ENCODE measurements at places on chromosomes 16 and 17.

DNA sequence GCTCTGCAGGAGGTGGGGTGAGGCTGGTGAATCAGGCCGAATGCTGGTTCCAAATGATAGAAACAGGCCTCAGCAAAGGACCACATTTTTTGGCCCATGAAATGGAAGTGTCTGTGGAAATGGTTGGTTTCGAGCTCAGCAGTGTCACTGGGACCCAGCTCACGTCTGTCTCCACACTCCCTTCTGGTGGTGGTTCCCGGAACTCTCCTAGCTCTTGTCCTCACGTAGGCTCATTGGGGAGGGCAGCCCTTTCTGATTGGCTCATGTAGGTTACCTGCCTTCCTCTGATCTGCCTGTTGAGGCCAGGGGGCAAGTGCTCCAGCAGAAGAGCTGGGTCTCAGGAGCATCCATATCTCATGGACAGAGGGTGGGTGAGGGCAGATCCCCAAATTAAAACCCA, 4.0 kb downstream of the ALG1 start:
- DNase-seq = no peak

GRCh38 chr17:77795685-77796084, 162.8 kb upstream of the TNRC6C start:
- DNase-seq = no peak

DNA sequence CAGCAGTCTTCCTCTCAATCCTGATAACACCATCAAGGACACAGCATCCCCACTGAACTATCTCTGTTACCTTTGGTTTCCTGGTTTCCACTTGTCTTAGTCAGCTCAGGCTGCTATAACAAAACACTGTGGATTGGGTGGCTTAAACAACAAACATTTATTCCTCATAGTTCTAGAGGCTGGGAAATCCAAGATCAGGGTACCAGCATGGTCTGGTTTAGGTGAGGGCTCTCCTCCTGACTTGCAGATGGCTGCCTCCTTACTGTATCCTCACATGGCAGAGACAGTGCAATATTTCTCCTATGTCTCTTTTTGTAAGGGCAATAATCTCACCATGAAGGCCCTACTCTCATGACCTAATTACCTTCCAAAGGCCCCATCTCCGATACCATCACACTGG, 103.2 kb upstream of the AXIN2 start:
- no peak for DNase-seq

GRCh38 chr17:72361892-72362291, 241.1 kb downstream of the SOX9 start:
- no peak for DNase-seq

- no peak for DNase-seq
Observed at GRCh38 chr17:72244494-72244893, 123.7 kb downstream of the SOX9 start.

DNA sequence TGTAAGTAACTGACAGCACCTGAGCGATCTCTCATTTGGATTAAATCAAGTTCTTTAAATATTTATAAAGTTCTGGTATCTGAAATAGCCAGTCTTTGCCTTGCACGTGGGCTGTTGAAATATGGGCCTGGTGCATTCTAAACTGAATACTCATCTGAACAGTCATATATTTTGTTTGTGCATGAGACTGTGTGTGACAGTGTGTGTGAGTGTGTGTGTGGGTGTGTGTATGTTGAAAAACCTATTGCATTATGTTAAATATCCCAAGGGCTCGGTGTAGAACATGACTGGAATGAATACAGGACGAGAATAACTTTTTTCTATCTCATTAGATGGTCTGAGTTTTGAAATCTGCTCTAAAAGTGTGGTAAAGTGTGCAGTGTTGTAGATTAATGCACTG, 82.4 kb upstream of the TOX3 start:
- DNase-seq = no peak

- DNase-seq = no peak
Observed at GRCh38 chr17:76048025-76048605, 21.0 kb upstream of the EVPL start.

DNA sequence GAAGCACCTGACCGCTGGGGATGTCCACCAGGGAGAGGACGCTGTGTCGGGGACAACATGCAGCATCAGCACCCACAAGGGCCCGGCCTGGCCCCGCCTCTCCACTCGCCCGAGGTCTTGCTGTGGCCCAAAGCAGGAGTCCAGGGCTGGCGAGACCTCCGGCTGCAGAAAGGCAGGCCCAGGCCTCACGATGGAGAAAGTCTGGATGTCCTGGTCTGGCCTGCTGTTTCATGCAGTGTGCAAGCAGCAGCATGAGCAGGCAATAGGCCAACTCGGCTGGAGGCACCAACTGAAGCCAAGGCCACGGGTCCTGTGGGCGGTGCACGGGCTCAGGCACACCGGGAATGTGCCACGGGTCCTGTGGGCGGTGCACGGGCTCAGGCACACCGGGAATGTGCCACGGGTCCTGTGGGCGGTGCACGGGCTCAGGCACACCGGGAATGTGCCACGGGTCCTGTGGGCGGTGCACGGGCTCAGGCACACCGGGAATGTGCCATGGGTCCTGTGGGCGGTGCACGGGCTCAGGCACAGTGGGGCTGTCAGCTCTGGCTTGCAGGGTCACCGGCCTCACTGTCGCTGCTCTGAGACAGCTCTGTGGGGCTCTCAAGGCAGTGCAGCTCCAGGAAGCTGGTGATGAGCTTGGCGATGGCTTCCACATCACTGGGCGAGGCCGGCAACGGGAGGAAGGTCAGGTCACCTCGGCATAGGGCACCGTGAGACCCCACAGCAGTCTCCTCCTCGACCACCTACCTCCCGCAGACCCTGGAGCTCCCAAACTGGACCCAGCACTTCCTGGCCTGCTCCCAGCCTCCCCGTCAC, 6.9 kb downstream of the CYBC1 start:
- no peak for DNase-seq

DNA sequence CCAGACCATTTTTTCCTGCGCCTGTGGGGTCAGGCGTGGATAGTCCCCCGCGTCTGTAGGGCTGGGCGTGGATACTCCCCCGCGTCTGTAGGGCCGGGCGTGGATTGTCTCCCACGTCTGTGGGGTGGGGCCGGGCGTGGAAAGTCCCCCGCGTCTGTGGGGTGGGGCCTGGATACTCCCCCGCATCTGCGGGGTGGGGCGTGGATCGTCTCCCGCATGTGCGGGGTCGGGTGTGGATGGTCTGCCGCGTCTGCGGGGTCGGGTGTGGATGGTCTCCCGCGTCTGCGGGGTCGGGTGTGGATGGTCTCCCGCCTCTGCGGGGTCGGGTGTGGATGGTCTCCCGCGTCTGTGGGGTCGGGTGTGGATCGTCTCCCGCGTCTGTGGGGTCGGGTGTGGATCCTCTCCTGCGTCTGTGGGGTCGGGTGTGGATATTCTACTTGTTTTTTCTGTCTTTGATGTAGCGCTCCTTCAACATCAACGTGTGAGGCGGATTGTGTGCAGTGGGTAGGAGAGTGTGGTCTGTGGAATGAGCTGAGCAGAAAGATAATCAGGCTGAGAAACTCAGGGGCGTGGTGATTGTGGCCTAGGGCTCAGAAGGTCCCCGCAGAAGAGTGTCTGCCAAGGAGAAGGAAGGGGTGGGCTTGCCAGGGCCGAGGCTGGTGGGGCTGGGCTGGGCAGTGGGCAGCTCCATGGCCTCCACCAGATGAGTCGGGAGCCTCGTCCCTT, 3.2 kb downstream of the GNPTG start:
- DNase-seq = no peak

- DNase-seq = no peak
Observed at GRCh38 chr16:12516621-12517309, 286.9 kb downstream of the CPPED1 start.

DNA sequence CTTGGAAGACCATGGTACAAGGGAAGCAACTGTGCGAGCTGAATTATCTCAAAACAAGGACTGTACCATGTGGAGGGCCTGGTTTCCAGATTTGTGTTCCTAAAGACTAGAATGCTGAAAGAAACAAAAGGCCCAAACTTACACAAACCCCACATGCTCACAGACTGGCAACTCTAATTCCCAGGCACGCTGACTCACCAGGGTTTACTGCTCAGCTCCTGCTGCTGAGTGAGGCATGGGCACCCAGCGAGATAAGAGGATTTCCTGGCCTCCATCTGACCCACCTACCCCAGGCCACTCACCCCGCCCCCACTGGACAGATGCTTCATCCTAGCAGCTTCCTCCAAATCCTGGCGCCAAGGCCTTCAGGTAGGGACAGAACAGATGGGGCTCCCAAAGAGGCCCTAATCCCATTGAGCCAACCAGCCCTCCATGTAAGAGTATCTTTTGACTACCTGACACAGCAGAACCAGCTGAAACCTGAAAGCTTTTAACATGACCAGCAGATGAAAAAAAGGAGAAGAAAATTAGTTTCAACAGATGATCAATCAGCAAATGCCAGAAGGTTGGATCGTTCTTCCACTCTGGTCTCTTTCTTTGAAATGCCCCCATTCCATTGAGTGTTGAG, 33.9 kb downstream of the DCUN1D3 start:
- peak; percentile 69 for DNase-seq

GRCh38 chr17:59466946-59467801, 98.2 kb upstream of the DHX40 start:
- DNase-seq = no peak

DNA sequence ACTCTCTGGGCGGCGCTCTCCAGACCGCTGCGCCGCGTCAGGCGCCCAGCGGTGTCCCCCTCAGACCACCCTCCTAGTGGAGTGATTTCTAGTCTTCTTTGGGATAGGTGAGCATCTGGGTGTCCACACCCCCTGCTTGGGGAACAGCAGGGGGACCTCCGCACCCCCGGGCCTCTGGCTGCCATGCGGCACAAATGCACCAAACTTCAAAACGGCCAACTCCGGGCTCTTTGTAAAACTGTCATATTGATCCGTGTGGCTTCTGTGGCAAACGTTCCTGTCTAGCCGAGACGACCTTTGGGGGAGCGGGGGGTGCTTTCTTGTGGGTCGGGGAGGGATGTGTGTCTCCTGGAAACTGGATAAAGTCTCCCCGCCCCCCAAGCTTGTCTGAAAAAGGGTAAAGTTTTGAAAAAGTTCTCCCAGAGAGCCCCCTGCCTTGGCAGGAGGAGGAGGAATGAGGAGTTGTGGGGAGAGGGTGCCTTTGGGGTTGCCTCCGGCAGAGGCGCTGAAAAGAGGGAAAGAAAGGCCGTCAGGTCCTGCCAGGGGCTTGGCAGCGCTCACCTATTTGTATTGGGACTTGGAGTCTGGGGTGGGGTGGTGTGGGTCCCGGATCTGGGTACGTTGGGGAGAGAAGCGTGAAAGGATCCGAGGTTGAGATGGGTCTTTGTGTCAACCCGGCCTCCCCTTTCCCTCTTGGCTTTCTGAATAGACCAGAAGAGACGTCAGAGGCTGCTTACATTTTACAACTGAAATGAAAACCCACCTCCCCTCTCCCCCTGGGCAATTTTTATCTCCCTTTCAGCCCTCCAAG, 2.2 kb upstream of the CHD3 start:
- peak; percentile 58 for DNase-seq

DNA sequence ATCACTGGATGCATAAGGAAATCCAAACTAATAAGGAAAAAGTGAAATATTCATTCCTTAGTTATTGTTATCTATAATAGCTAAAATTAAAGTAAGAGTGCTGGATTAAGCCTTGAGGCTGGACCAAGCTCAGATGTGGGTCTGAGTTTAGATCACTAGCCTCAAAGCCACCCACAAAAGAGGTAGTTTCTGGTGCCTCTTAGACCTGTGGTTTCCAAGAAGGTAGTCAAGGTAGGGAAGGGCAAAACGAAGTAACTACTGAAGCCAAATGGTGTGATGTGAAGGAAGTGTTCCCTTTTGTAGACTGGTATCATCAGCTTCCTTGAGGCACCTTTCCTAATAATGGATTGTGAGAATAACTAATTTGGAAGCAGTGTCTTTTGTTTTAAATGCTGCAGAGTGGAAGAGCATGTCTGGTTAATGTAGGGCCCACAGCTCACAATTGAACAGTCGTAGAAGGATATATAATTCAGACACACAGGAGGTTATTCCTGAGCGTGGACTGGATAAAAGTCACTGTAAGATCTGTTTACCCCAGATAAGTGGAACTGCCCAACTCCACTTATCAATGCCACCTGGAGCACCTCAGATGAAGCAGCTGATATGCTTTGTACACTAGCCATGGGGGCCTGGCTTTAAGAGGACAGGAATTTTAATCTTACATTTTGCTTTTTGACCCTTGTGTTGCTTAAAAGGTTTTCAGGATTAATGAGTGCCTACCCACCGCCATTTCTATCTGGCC, 31.7 kb upstream of the LCMT1 start:
- no peak for DNase-seq

DNA sequence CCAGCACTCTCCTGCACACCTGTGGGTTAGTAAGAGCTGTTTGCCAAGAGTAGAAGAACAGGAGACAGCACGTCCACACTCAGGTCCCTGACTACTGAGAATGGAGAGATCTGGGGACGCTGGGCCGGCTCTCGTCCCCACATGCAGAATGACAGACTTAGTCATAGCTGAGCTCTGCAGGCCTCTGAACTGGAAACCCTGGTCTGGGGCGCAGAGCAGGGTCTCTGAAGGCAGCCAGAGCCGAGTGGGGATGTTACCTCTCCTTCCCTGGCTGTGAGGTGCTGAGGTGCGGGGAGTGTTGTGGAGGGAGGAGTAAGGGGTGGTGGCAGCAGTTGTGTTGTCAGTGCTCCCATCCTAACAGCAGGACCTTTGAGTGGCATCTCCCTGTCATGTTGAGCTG, 7.2 kb upstream of the JPT2 start:
- DNase-seq = no peak

GRCh38 chr17:41347869-41348760, 2.5 kb downstream of the KRT33A start:
- no peak for DNase-seq

- no peak for DNase-seq
Observed at GRCh38 chr16:84850714-84851113, 30.9 kb downstream of the CRISPLD2 start.
